ENCODE measurements at places on chromosomes 16 and 17.

DNA sequence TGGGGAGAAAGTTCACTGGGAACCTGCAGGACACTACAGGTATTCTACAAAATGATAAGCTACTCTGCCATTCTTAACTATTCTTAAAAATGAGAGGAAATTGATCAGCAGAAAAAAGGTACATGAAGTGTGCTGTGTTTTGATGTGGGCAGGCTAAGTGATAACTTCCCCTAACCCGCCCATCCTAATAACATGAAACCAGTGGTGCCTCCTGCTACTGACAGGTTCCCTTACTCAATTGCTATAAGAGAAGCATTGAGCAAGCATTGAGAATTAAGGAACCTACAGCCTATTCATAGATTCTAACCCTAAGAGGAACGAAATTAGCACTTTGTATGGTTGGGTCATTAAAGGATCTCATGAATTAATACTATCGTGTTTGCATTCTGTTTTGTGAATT is 18.9 kb downstream of the XYLT1 start:
- no peak for DNase-seq

GRCh38 chr16:78504401-78504851 is 405.0 kb downstream of the WWOX start:
- no peak for DNase-seq

DNA sequence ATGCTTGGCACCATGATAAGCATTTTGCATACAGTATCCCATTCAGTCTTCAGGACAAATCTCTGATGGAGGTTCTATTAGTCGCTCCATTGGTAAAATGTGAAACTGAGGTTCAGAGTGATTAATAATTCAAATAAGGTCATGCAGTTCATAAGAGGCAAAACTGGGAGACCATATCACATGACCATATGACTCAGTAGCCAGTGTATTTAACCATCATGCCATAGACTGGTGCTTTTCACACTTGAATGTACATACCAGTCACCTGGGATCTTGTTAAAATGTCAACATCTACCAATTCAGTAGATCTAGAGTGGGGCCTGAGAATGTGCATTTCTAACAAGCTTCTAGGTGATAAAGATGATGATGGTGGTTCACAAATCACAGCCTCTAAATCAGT is 4.3 kb downstream of the ACSM3 start:
- no peak for DNase-seq

DNA sequence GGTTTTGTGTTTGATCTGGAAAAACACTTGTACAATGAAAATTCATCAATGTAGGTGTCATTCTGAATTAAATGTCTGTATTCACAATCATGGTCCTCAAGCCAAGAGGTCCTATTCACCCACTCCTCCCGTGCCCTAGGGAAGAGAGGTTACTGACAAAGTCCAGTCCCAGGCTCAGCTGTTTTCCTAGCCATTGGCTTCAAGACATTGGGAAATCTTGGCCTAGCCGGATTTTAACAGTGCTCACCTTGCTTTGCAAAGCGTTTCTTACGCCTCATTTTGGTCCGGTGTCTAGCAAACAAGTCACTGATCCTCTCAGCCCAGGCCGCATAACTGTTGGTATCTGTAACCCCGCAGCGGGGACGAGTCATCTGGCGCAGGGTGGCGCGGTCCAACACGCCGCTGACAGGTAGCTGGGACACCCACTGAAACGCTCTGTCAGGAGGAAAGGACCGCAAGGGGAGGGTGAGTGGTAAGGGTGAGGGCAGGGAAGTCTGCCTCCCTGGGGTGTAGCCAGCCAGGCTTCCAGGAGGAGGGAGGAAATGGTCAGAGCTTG is 16.7 kb downstream of the MMP28 start:
- DNase-seq = no peak

DNA sequence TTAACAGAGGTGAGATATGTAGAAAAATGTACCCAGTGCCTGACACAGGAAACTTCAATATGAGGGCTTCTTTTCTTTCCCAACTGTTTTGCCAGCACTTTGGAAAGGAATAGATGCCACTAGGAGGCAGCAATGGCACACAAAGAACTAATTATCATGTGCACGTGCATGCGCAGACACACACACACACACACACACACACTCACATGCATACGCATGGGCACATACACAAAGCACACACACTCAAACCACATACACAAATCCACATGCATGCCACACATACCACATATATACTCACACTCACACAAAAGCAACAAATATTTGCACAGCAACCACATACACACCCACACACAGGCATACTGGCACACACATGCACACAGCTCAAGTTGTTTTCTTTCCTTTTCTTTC is 8.8 kb upstream of the CEP112 start:
- DNase-seq = no peak

DNA sequence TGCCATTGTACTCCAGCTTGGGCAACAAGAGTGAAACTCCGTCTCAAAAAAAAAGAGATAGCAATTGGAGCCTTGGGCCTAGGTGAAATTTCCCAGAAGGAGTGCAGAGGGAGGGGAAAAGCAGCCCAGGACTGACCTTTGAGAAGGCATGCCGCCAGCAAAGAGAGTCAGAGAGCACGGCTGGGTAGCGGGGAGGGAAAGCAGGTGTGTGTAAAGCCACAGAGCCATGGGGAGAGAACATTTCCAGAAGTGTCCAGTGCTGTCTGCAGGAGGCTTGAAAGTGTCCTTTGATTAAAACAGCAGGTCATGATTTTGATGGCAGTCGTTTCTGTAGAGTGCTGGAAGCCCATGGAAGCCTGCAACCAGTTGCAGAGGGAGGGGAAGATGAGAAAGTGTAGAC is 8.1 kb downstream of the C16orf54 start:
- no peak for DNase-seq

GRCh38 chr16:87964049-87964659 is 12.9 kb downstream of the BANP start:
- no peak for DNase-seq

GRCh38 chr17:77308861-77309726 is 168.3 kb downstream of the SEC14L1 start:
- DNase-seq = peak; percentile 54

DNA sequence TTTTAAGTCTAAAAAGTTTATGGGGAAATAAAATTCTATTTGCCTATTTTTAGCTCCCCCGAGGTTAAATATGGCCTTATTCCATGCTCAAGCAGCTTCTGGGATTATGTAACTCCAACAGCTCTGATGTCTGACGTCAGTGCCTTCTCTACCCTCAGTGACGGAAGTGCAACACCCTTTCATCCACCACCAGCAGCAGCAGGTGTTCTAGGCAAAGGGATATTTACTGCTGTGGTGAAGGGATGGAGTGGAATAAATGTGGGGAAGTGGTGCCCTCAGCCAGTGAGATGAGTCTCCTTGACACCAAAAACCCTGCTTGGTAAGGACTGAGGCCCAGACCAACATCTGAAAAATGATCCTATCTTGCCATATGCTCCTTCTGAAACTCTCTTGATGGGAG is 247.4 kb downstream of the SHISA9 start:
- DNase-seq = no peak

- DNase-seq = no peak
Measured at GRCh38 chr16:68645494-68646388, 631 bp downstream of the CDH3 start.

- no peak for DNase-seq
Measured at GRCh38 chr16:24015923-24016322, 180.1 kb downstream of the PRKCB start.

DNA sequence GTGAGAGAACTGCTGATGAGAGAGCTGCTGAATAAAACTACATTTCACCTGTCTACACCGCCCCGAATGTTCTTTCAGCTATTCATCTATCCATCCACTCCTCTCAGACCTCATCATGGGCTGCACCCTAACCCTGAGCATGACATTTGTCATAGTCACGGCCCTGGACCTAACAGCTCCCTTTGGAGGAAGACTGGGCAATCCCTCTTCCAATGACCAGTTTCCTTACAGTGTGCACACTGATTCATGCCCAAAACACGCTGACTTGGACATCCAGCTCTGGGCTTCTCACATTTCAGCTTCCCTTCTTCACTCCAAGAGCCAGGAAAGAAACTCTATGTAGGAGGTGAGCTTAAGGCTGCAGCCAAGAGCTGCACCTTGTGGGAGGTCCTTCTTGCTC is 41.8 kb upstream of the ARL4D start:
- no peak for DNase-seq

GRCh38 chr17:28553000-28553505 is 629 bp upstream of the UNC119 start:
- DNase-seq = no peak

DNA sequence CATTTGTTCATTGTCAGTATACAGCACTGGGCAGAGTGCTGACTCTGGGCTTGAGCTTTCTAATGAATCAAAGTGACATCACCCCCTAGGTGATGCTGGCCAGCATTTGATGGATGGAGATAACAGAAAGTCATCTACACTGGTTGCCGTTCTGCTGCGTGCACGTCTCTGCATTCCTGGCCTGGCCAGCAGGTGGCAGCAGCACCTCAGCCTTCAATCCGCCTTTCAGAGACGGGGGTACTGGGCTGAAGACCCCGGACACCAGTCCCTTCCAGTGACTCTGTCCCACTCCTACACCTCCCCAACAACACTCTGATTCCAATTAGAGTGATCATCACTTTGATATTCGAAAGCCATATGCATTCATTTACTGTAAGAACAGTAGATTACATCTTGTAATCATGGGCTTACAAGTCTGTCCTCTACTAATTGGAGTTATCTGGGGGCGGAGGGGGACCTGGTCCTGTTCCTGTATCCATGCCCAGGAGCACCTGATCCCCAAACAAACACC is 6.0 kb downstream of the CPSF4L start:
- DNase-seq = peak; percentile 58

GRCh38 chr17:49515196-49515770 is 20.2 kb downstream of the NGFR start:
- DNase-seq = peak; percentile 62

GRCh38 chr16:6684076-6684673 is 648.5 kb upstream of the RBFOX1 start:
- DNase-seq = peak; percentile 28

DNA sequence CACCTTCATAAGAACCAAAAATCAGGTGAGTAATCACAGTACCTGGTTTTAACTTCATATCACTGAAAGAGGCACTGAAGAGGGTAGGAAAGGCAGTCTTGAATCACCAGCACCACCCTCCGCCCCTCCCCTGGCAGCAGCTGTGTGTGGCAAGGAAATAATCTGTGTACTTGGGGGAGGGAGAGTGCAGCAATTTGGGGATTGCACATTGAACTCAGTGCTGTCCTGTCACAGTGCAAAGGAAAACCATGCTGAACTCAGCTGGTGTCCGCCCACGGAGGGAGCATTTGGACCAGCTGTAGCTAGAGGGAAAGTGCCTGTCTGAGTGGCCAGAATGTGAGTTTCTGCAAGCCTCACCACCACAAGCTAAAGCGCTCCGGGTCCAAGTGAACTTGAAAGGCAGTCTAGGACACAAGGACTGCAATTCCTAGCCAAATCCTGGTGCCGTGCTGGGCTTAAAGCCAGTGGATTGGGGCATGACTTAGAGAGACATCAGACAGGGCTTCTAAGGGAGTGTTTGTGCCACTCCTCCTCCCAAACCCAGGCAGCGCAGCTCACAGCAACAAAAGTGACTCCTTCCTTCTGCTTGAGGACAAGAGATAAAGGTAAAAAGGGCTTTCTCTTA is 39.7 kb upstream of the ALDH3A1 start:
- peak; percentile 55 for DNase-seq

Measured in posterior cingulate gyrus (tissue), 11 donors.